ENCODE measurements at places on chromosomes 4 and X.
A peak's percentile ranks its signal among the peaks of the same experiment; 100 is the strongest.

DNA sequence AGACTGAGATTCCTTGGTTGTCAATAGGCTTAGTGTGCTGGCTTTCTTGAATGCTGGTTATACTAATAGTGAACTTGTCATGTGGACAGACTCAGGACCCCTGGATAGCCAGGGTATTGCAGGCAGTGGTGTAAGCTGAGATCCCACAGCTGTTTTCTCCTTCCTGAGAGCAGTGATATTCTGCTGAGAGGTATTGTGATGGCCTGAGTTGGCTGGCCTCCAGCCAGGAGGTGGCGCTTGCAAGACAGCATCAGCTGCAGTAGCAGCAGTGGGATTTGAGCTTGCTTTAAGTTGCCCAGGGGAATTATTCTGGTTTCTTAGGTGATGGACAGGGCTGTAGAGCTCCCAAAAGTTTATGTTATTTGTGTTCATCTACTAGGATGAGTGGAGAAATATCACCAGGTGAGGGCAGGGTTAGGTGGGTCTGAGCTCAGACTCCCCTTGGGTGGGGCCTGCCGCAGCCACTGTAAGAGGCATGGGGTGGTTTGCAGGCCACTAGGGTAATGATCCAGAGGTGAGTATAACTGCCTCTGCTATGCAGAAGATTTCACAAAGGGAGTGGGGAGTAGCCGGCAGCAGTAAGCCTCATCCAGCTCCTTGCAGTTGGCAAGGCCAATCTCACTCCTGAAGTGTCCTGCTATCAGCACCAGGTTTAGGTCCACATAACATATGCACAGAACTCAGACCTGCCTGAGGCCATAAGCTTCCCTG, 66.2 kb downstream of the IL15 start:
- no peak for DNase-seq

GRCh38 chr4:71366766-71367165, 27.9 kb downstream of the SLC4A4 start:
- no peak for DNase-seq

DNA sequence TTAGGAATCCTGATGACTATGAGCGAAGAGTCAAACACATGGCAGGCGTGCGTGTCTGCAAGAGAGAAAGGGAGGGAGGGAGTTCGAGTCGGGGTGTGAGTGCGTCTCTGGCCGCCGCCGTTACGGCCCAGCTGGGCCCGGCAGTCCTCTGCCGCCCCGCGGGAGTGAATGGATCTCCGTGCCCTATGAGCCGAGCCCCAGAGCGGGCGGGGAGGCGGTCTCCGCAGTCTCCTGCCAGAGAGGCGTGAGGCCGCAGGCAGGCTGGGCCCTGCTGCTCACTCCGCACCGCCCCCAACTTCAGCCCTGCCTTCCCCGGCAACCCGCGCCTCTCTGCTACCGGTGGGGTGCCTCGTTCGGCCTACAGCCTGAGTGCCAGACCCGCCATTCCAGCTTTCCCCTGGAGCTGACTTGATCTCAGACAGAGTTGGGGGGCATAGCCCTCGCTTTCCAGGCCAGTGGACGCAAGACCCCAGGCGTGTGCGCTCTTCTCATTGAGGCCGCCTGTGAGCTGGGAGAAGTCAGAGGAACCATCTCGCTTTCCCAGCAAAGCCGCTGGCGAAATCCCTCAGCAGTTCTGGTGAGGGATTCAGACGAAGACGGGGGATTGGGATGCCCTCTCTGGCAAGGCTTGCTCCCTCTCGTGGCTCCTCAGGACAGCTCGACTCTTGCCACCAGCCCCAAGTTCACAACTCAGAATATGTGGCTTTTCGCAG, 1.4 kb downstream of the SLC16A2 start:
- peak; percentile 10 for DNase-seq

- no peak for DNase-seq
Measured at GRCh38 chr4:150491132-150492049, 90.6 kb upstream of the MAB21L2 start.

DNA sequence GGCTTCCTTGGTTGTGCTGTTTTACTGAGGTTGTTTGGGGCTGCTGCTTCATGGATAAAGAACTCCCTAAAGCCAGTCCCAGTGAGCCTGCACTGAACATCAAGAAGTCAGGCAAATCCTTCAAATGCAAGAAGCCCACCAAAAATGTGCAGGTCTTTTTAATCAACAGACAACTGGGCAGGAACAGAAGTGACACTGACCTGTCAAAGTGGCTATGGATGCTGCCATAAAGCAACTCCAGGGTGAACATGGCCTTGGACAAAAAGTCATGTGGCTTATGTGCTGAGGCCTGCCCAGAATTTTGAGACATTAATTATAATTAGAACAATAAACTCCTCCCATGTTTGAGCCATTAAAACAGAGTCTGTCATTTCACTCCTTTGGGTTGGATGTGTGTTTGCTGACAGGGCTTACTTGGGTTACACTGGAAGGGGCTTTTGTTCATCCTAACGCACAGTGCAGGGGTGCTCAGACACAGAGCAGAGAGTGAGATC, at the start of gene ETDC:
TSS of gene ETDC (plus strand) at position 51 of the 494 bp plus-strand sequence. CDS start at position 51, 0 bp downstream.
- no peak for DNase-seq

DNA sequence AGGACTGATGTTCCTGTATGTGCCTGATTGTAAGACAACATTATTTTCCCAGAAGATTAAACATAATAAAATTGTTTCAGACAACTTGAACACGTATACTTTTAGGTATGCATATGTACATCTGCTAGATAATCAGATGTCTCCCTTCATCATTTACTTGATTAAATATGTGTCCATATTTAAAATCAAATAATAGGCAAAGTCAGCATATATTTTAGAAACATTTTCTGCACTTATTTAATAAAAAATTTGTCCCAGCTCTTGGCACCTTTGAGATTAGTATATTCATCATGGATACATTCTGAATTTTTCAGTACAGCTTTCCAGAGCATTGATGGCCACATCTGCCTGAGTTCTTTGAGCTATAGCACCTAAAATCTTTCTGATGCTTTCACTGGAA, 106.0 kb downstream of the ARHGAP10 start:
- no peak for DNase-seq

GRCh38 chr4:142383800-142384470, 462.2 kb downstream of the INPP4B start:
- DNase-seq = no peak

DNA sequence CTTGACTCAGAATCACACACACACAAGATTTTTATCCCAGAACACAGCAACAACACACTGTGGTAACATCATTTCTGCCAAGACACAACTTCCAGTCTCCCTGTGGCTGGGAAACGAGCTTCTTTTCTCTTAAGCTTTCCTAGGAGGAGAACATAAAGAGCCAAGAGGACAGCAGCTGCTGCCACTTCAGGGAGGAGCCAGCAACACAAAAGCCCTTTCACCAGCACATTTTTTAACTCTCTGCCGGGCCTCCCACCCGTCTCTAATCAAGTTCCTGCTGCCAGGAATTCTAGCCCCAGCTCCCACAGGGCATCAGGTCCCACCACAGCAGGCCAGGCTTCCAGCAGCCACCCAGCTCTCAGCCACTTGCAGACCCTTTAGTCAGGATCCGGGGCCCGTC, 22.4 kb downstream of the FAT1 start:
- DNase-seq = no peak

- no peak for DNase-seq
Measured at GRCh38 chrX:39613482-39613995, 484.2 kb downstream of the BCOR start.

DNA sequence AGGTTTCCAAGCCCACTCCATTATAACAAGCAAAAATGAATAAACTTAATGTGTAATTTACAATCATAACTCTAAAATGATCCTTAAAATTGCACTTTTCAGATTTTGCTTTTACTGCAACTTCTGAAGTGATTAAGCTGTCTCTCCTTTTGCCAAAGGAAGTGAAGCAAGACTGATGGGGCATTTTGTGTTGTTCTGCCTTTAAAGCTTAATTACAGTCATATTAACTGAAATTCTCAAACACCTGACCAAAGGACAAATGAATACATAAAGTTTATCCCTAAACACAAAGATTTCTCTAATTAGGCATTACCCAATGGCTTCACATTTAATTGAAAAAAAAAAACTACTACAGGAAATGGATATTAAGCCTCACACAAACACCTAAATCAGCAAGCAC, 101.8 kb downstream of the ATP11C start:
- no peak for DNase-seq

DNA sequence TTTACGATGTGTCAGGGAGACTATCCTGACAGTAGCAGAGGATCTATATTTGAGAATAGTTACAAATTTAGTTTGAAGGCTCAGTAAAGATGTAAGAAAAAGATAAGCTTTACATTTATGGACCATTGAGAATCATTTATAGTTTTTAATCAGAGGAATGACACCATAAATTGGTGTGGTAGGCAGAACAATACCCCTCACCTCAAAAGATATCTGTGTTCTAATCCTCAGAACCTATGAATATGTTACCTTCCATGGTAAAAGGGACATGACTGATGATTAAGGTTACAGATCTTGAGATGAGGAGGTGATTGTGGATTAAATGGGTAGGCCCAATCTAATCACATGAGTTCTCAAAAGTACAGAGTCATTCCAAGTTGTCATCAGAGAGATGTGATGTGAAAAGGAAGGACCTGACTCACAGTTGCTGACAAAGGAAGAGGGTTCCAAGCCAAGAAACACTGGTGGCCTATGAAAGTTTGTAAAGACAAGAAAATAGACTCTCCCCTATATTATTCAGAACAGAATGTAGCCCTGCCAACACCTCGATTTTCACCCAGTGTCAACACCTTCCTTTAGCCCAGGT, 27.0 kb downstream of the EREG start:
- DNase-seq = peak; percentile 38

DNA sequence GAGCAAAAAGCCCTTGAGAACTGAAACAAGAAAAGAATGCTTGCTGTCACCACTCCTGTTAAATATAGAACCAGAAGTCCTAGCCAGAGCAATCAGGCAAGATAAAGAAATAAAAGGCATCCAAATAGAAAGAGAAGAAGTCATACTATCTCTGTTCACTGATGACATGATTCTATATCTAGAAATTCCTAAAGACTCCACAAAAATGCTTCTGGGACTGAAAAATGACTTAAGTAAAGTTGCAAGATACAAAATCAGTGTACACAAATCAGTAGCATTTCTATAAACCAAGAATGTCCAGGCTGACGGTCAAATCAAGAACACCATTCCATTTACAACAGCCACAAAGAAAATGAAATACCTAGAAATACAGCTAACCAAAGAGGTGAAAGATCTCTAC, 552.7 kb upstream of the SLIT2 start:
- DNase-seq = no peak

GRCh38 chrX:51336584-51336983, 4.0 kb downstream of the NUDT10 start:
- DNase-seq = peak; percentile 10

GRCh38 chr4:5168891-5169290, 117.6 kb downstream of the STK32B start:
- no peak for DNase-seq

GRCh38 chr4:56671860-56672259, 9.2 kb downstream of the HOPX start:
- peak; percentile 72 for DNase-seq

- DNase-seq = no peak
Measured at GRCh38 chr4:121397434-121397833, 16.6 kb upstream of the QRFPR start.

DNA sequence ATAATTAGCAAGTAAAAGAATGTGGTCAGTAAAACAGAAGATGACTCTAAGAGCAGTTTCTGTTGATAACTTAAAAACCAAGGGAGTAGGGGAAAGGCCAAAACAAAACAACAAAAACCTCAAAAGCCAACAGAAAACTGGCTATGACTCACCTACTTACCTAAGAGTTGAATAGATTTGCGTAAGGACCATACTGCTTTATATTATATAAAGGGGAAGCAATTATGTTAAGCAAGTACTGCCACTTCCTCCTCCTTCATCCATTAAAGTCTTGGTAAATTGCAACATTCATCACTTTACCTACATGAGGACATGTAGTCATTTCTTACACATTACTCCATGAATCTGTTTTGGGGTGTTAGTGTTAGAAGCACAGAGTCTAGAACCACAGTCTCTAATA, 85.9 kb upstream of the FAM47A start:
- peak; percentile 7 for DNase-seq

- no peak for DNase-seq
Measured at GRCh38 chr4:126627255-126627654, 1005.5 kb upstream of the INTU start.

GRCh38 chrX:20653070-20653469, 386.4 kb upstream of the RPS6KA3 start:
- no peak for DNase-seq

DNA sequence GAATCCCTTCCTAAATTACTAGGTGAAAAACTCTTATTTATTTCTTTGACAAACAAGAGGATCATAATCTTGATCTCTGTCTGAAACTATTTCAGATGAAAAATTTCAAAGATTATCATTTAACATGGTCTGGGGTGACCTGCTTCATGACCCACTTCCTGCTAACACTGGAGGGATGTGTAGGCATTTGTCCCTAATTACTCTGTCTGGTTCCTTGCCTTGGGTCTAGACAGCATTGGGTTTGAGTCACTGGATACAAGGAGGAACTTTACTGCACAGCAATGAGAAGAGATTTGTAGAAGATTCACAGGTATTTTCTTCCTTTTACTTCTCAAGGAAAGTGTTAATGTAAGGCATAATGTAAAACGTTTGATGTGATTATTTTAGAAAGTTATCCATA, 67.9 kb downstream of the LEF1 start:
- DNase-seq = no peak

GRCh38 chr4:37951461-37952352, 8.5 kb upstream of the PTTG2 start:
- peak; percentile 78 for DNase-seq

DNA sequence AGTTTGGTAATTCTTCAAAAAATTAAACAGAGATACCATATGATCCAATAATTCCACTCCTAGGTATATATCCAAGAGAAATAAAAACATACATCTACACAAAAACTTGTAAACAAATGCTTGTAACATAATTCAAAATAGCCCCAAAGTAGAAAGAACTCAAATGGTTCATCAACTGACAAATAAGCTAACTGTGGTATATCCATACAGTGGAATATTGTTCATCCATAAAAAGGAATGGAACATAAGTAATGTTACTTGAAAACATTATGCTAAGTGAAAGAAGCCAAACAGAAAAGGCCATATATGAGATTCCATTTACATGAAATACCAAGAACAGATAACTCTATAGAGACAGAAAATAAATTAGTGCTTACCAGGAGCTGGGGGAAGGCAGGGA, 13.4 kb downstream of the RBBP7 start:
- no peak for DNase-seq

DNA sequence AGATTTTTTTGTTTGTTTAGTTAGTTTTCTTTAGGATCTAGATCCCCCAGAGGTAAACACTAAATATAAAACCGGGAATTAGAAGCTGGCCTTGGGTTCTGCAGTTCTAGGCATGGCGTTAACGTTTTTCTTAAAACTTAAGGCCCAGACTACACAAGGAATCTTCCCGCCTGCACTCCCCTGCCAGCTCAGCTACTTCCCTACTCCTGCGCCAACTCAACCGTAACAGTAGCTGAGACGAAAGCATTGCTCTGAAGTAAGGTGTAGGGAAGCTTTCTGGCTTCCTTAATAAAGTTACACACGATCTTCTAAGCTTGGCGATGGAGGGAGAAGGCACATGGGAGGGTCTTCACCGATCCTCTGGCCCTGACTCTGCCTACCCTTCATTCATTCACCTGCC, 37.1 kb downstream of the CPE start:
- DNase-seq = no peak

Measured in suppressor macrophage treated with lipopolysaccharide for 4 hours (primary cell).